ENCODE measurements at places on chromosomes 6 and 20. TPM values are rescaled to one million over a fixed set of nuclear protein-coding genes. Genes with fewer than 3 reads are reported as not detected.

- DNase-seq: no peak
These were observed 76.0 kb downstream of the SRC start for GRCh38 chr20:37421988-37422387.

Gene JPH2
- 4.6 TPM for total RNA-seq

Gene FUT9
- total RNA-seq: not detected

- DNase-seq: no peak
These were observed 39.0 kb downstream of the BCKDHB start for GRCh38 chr6:80145509-80145908.

Gene BPIFB4
- total RNA-seq: not detected

DNA sequence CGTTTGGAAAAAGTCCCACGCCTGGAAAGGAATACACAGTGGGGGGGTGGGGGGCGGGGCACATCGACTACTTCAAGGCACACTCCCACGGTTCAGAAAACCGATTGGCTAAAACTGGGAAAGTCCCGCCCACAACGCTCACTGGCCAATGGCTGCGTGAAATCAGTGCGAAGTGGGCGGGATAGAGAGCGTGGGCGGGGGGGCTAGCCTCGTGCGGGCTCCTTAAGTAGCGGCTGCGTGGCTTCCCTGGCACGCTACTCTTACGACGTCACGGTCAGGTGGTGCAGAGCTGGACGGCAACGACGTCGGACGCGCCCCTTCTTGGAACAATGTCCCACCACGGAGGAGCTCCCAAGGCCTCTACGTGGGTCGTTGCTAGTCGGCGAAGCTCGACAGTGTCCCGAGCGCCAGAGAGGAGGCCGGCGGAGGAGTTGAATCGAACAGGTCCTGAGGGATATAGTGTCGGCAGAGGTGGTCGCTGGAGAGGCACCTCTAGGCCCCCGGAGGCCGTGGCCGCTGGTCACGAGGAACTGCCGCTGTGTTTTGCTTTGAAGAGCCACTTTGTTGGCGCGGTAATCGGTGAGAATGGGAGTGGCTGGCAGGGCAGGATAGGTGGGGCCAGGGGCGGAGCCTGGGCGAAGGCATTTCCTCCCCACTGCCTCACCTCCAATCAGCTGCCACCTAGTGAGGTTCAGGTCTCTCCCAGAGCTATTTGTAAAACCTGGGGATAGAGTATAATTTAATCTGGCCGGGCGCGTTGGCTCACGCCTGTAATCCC lies at the start of gene DDX43:
Gene DDX43 (plus strand): TSS at position 252 of the 778 bp plus-strand sequence. CDS start 78 bp downstream, at position 330.
- DNase-seq: peak; percentile 81

GRCh38 chr6:110509617-110510241 lies 33.3 kb upstream of the SLC22A16 start:
- no peak for DNase-seq

Gene DPPA5
- total RNA-seq: not detected

DNA sequence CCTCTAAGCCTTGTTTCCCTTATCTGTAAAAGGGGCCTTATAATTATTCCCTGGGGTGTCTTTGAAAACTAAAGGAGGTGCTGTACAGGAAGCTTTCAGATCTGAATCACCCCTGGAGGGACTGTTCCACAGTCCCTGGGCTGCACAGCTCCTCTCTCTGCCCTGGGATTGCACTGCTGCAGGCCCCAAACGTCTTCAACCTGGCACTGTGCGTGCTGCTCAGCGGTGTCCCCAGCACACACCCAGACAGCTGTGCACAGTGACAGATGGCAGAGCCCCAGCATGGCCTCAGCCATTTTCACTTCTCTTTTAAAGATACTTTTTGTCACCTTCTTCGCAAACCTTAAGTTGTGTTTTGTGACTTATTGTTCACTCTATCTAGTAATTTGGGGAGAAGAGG lies 50.7 kb upstream of the INSM1 start:
- DNase-seq: no peak

Gene TRIM15
- total RNA-seq: not detected

Gene TSBP1
- not detected for total RNA-seq

Gene CCM2L
- total RNA-seq: 18.8 TPM

Gene LRFN2
- total RNA-seq: not detected

- DNase-seq: no peak
These were observed 113.9 kb downstream of the NFATC2 start for GRCh38 chr20:51428401-51429143.

DNA sequence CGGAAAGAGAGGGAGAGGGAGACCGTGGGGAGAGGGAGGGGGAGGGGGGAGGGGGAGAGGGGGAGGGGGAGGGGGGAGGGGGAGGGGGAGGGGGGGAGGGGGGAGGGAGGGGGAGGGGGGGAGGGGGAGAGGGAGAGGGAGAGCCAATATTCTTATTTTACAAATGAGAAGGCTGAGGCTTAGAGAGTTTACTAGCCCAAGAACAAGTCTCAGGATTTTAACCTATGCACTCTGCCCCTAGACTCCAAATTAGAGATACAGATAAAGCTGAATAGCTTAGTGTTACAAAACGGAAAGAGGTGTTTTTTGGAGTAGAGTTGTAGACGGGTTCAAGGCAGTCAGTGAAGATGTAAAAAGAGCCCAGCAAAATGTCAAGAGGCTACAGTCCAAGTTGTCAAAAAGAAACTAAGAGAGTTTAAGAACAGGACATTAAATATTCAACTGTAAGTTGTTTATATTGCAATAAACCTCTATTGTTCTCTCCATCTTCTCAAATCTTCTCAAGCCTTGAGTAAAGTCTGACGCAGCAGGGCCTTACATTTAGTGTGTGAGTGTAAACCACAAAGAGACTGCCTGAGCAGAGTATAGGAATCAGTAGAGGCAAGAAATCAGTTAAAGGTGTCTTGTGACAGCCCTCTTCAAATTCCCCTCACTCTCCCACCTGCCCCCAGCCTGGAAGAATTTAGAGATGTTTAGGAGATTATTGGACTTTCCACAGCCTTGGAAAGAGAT lies 34.9 kb upstream of the AKIRIN2 start:
- no peak for DNase-seq

GRCh38 chr6:97917369-97917768 lies 634.4 kb upstream of the MMS22L start:
- no peak for DNase-seq

Gene ZFP57
- not detected for total RNA-seq

- no peak for DNase-seq
These were observed 41.5 kb downstream of the PLCB4 start for GRCh38 chr20:9110365-9110764.

Gene PDE7B
- total RNA-seq: 2.2 TPM

DNA sequence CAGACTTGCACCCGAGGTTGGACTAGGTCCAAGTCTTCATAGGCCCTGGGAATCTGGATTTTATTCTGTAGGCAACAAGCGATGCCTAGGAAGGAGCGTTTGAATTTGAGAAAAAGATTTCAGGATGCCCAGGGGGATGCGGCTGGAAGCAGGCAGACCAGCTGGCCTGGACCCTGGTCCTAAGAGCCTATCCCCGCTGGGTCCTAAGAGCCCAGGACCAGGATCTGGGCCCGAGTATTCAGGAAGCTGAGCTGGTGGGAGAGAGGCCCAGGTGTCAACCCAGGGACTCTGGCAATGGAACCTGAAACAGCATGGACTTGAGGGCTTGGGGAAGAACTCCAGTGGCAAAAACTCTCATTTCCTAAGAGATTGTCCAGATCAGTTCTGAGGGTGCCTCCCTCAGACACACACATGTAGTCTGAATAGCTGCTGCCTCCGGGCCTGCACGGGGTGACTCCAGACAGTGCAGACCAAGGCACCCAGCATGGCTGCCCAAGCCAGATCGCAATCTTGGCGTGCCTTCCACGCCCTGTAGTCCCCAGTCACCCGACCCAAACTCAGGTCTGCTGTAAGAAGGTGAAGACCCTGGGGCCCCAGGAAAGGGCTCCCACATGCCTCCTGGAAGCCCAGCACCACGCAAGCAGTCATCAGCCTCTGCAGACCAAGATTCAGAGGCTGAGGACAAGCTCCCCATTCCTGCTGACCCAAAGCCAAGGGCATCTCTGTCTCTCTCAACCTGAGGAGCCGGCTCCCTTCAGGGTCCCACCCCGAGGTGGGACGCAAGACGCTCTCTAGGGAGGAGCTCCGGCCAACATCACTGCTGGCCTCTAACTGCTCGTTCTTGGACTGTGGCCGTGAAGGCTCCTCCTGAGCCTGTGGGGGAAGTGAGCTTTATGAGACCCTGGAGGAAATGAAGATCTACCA lies 34.4 kb downstream of the RRBP1 start:
- peak; percentile 35 for DNase-seq

DNA sequence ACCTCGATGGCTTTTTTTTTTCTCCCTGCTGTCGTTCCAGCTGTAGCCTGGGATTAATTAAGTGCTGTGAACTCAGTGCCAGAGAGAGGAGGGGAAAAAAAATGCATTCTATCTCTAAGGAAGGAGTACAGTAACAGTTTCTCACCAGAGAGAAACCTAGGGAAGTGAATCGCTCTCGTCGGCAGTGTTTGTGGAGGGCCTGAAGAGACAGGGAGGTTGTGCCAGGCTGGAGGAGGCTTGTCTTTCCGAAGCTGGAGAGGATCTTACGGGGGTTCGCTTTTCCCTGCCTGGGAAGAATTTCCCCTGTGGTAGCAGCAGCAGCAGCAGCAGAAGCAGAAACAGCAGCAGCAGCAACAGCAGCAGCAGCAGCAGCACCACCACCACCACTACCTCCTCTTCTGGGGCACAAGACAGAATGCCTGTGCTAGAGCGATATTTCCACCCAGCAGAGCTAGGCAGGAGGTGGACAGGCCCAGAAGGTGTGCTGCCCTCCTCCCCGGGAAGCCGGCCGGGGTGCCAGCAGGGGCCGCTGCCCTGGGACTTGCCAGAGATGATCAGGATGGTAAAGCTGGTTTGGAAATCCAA lies 186.5 kb downstream of the PDE7B start:
- no peak for DNase-seq

GRCh38 chr20:53176134-53176533 lies 204.0 kb downstream of the TSHZ2 start:
- DNase-seq: no peak

- DNase-seq: no peak
These were observed 61.6 kb downstream of the ALDH8A1 start for GRCh38 chr6:134888316-134888715.

Gene NSFL1C
- total RNA-seq: 73.8 TPM

DNA sequence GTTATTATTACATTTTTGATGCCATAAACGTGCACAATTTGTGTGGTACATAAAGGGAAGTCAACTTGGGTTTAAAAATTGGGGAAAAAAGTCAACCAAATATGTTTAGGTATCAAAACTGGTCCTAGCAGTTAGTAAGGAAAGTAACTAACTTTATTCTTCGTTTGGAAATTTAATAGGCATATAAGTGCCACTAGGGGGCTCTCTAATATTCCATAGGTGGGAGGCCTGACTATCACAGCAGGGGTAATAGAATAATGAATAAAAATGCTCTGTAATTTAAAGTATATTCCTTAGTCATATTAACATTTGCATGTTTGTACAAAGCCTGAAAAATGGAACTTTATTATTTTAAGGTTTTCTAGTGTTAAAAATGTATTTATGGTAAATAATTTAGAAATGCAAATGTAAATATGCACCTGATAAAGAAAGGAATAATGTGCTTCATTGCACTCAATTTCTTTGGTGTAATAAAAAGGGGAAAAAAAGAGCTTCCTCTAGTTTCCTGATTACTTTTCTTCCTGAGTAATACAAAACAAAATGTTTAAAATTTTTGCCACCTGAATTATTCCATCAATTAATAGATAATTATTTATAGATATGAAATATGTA lies 125.7 kb upstream of the HDAC2 start:
- DNase-seq: no peak

GRCh38 chr6:15398633-15399275 lies 152.9 kb downstream of the JARID2 start:
- DNase-seq: no peak

DNA sequence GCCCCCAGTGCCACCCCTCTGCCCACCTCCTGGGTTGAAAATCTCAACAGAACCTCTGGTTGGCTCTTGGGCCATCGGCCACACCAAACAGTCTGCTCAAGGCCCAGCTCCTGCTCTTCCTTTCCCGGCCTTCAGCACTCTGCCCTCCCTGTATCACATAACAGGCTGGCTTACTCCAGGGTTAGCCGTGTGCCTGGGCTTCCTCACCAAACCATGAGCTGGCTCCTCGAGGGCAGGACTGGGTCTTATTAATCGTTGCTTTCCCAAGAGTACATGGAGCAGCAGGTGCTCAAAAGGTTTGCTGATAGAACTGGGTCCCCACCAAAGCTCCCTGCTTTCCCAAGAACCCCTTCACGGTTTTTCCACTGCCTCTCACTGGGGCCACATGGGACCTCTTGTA lies 12.7 kb upstream of the FAM83C start:
- DNase-seq: no peak

DNA sequence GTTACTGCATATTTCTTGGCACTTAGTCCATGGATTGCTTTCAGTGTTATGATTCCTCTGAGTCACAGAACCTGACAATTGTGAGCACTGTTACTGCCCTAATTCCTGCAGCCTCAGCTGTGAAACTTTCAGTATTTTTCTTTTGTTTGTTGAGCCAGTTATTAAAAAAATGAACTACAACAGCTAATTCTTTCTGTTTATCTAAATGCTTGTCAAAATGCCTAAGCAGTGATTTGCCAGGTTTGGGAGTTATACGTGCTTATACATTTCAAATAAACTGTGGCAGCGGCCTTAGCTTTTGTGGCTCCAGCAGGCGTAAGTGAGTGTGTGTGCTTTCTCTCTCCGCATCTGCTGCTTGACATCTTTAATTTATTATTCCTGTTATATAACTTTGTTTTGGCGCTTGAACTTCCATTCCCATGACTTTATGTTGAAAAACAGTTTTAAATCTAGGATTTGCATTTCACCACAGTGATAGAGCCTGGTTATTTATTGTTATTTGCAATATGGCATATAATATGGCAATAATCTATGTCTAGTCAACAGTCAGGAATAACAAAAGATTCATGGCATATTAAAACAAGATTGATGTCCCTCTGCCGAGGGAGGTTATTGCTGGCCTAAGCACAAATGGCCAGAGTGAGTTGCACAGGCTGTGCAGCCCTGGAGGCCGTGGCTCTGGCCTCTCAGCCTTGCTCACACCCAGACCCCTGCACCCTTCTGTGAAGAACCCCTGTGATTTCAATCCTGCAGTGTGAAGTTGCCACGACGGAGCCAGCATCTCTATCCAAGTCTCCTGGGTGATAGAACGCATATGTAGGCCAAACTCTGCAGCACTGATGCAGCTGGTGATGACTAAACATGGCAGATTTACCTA lies 303.4 kb downstream of the THBS2 start:
- DNase-seq: no peak

- DNase-seq: no peak
These were observed 73.4 kb upstream of the FBXO30 start for GRCh38 chr6:145887969-145888368.

DNA sequence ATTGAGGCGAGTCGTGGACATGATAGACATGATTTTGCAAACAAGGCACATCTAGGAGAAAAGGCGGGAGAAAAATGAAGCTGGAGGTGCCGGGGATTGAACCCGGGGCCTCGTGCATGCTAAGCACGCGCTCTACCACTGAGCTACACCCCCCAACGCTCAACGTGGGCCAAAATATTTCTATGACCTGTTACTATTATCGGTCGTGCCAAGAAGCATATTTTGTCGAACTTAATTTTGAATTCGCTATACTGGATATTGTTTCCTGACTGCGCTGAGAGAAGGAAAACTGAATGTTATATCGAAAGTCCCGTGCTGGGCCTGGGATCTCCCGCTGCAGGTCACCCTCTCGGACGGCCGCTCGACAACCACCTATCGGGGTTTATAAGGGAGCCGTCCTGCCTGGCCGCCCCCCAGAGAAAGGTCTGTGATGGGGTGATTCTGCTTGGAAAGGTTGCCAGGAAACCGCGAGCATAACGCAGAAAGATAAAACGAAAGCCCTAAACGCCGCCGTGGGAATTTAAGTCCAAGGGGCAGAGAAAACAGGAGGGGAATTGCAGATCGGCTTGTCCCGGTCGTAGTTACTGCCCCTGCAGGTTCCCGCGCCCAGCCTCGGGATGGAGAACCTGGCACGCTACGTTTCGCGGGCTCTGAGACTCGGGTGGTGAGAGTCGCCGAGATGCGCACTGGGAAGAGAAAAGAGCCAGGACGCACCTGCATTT lies 60.0 kb downstream of the TRIM27 start:
- DNase-seq: peak; percentile 73

Measured in lower lobe of right lung (tissue), 2 donors.